Ammon's horn (tissue), 1 donor: ENCODE measurements at places on chromosomes 3 and 15.

DNA sequence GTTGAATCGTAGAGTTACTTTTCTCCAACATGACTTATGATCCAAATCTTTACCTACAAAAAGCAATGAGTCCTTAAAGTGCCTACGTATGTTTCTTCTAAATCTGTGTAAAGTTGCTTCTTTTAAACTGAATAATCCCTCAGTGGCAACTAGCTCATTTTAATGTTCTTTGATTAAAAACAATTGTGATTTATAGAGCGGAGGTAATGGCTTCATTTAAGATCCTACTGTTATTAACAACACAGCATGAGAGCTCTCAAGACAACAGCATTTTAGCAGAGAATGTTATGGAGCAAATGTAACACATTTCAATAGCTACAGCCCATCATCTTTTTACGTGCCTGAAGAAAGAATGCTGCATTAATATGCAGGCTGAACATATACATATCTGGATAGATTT is 55.3 kb upstream of the VGLL3 start:
- DNase-seq: no peak

- peak; percentile 34 for DNase-seq
Measured at GRCh38 chr15:31275331-31276262, 51.0 kb upstream of the KLF13 start.

DNA sequence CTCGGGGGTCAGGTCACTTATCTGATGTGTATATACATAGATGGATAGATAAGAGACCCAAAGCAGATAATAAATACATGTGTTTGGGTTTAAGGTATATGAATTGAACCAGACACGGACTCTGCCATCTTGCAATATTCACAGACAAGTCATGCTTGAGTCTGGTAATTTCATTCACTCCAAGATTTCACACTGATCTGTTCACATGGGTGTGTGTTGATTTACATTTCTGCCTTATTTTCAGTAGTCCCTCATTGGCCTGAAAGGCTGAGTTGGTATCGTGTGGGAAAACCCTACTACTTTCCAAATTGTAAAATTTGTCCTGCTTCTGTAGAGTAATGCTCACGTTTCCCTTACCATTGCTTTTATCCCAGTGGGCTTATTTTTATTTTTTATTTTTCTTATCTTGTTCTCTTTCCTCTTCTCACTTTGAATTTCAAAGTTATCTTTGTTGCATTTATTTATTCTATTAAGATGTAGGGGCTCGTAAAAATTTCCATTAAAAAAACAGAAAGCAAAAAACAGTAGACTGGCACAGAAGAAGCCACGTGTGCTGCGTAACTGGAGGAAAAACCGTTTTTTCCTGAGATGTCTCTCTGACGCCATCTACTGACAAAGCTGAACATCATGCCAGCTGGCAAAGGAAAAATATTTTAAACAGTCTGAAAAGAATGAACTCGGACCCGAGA is 10.8 kb upstream of the MFSD1 start:
- DNase-seq: peak; percentile 81

- no peak for DNase-seq
Measured at GRCh38 chr15:47607695-47608094, 109.6 kb upstream of the SEMA6D start.

DNA sequence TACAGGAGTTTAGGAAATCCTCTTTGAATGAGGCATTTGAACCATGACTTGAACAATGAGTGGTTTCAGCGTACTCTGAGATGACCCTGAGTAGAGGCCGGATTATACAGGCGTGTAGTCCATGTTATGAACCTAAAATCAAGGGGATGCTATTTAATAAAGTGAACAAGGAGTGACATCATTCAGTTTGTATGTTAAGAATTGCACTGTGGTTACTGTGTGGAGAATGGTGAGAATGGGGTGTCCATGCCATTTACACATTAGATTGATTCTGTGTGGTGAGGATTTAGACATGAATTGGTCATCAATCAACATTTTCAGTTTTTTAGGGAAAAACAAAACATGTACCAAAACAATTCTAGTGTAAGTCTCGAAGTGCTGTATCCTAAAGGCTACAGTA is 65.8 kb downstream of the TPRG1 start:
- no peak for DNase-seq

DNA sequence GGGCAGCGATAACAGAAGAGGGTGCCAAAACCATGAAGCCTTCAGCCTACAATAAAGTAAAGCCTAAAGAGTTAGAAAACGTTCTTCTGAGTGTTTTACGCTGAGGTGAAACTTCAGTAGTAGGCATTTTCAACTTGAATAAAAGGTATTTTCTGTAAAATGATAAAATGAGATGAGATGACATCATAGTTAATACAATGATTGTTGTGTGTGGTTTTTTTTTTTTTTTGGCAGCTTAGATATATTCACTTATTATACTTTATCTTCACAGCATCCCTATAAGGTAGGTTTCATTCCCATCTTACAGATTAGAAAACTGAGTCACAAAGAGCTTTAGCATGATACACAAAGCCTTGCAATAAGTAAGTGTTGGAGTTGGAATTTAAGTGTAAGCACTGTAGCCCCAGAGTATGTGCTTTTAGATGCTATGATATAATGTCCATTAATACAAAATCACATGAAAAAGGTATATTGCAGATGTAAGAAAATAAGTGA is 291.9 kb upstream of the GRM7 start:
- DNase-seq: no peak

DNA sequence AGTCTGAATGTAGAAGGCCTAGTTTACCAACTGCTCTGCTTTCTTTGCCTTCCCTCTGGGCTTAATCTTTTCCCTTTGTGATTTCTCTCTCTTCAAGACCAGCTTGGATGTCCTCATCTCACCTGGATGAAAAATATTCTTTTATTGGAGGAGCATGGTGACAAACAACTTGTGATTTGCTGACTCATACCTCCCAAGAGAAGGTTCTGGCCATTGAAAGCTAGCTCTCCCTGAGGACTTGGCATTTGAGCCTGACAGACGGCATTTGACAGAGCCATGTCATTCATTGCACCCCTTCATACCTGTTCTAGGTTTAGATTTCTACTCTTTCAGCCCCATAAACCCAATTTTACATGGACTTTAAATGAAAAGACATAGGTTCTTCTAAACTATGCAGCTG is 33.3 kb downstream of the ATG7 start:
- no peak for DNase-seq

DNA sequence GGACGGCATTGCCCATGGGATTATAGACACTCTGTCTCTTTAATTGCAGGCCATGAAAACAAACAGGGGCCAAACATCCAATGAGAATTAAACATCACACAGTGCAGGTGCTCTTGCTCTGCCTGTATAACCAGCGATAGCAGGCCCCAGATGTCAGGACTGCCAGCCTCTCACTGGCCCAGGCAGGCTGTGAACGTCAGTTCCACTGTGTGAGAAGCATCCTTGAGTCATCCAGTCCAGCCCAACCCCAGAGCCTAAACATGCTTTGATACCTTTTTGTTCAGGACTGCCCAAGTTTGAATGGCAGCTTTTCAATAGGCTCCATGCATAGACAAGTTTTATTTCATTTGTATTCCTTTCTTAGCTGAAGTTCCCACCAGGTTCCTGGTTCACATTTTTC is 189.8 kb downstream of the SLCO3A1 start:
- DNase-seq: no peak

DNA sequence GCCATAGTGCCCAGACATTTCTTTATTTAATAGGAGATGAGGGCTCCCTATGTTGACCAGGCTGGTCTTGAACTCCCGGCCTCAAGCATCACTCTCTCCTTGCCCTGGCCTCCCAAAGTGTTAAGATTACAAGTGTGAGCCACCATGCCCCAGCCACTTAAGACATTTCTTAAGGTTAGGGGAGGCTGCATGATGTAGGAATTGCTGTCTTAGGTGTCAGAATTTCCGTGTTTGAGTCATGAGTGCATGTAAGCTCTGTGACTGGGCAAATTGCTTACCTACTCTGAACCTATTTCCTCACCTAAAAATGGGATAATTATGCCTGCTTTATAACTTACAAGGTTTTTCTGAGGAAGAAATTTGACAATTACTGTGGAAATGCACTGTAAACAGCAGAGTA is 34.2 kb upstream of the SIAH2 start:
- DNase-seq: no peak

- no peak for DNase-seq
Measured at GRCh38 chr3:101518421-101518871, 5.4 kb upstream of the SENP7 start.

DNA sequence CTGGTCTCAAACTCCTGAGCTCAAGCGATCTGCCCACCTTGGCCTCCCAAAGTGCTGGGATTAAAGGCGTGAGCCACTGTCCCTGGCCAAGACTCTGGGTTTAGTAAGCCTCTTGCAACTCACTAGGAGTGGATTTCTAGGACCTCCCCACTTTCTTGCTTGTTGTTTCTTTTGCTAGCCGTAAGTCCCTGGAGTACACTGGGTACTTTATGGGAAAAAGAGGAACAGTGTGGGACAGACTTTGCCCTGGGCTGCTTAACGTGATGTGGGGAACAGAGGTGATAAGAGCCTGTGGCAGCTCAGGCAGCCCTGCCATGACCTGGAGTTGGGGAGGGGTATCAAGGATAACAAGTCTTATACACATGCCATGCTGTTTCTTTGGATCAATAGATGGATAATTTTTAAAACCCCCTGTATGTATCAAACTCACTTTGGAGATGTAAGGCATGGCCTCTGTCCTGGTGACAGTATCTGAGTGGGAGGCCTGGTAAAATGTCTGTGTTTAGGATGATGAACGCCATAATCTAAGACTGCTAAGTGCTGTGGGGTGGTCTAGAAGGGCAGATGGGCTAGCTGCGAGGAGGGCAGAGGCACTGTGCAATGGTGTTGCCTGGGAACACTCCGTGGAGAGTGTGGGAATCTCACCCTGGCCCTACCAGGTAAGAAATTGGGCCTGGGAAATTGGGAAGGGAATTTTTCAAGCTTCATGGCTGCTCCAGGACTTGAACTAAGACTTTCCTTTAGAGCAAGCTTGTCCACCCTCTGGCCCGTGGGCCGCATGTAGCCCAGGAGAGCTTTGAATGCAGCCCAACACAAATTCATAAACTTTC is 54.8 kb downstream of the SMAD3 start:
- DNase-seq: no peak

- DNase-seq: no peak
Measured at GRCh38 chr3:76998555-76998954, 41.3 kb upstream of the ROBO2 start.

- no peak for DNase-seq
Measured at GRCh38 chr15:72227720-72228119, 3.3 kb downstream of the PKM start.

DNA sequence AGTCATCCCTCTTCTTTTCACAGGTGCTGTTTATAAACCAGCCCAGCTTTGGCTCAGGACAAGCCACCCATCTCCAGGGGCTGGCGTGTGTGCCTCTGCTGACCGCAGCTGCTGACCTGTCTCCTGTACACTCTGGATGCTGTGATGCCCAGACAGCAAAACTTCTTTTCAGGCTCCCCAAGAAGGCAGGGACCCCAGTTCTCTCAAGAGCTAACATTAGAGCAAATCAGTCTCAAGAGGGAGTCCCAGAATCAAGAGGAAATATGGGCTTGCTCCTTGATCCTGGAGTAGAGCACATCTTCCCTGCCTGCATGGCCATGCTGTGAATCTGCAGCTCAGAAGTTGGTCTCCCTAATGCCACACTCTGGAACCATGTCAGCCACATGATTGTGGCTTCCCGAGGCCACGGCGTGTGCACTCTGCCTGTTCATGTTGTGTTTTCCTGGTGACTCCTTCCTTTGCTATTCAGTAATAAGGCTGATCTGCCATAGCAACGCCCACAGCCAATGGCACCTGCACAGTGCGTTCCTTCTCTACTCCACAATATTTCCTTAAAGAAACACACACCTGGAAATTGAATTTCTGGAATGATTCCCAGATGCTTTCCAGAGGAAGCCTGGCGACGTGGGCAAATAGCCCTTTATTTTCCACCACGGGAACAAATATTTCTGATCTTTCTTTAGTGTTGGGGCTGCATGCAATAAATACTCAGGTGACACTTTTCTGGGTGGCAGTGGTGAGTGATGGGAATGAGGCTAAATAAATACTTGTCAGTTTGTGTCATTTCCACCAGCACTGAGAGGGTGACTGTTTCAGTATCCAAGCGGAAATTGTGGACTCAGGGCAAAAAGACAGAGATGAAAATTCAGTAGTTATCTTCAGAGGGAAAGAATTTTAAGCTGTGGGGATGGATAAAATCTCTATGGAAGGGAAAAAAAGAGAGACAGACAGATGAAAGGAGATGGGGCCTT is 21.9 kb upstream of the THSD4 start:
- no peak for DNase-seq
